Omental fat pad (tissue), 4 donors: ENCODE measurements at places on chromosomes 3 and 15.

DNA sequence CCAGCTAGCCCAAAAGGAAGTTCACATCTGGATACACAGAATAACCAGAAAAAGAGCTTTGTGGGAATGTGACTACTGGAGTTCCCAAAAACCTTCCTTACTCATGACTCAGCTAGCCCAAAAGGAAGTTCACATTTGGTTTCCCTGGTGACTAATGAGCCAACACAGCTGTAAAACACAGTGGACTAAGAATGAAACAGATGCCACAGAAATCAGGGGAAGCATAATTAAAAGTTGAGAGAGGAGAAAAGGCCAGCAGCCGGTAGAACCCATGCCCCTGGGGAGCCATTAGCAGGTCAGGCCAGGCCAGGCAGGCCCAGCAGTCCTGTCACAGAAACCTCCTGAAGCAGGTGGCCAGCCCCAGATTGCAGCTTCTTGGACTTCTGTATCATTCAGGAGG, 130.3 kb downstream of the GHSR start:
- DNase-seq = no peak

DNA sequence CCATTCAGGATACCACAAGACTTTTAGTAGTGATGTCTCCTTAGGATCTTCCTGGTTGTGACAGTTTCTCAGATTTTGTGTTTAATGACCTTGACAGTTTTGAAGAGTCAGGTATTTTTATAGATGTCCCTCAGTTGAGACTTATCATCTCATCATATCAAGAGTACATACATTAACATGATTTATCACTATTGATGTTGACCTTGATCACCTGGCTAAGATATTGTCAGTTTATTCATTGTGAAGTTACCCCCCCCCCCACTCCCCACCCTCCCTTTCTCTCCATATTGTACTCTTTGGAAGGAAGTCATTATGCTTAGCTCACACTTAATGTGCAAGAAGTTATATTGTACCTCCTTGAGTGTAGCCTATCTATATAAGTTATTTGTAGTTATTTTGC, 42.9 kb downstream of the MGA start:
- DNase-seq = no peak

DNA sequence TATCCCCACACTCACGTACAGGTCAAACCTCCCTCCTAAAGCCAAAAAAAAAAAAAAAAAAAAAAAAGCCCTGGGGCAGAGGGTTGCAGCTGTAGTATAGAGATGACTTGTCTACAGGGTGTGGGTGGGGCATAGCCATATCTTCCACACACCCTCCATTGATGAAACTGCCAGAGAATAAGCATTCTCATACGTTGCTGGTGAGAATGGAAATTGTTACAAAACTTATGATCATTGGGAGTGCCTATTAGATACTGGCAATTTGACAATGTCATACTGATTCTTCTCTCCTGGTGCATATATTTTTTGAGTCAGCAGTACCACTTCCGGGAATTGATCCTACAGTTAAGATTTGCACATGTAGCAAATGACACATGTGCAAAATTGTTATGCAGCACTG, 11.0 kb upstream of the CTNNB1 start:
- no peak for DNase-seq

- no peak for DNase-seq
Measured at GRCh38 chr3:187802203-187802927, 57.1 kb upstream of the BCL6 start.

DNA sequence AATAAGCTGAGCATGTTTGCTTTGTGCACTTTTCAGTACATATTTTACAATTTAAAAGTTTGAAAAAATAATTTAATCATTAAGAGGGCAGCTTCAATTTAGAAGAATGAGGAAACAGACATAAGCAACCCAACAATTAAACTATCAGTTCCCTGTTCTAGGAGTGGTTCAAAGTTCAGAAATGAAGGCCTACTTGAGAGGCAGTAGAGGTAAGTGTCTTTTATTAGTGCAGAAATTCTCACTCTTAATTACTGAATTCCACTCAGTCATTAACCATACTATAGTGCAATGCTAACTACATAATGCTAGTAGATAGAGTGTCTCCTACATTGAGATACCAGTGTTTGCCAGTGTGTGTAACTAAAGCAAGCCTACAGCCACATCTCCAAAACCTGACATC, 73.1 kb downstream of the TNIK start:
- DNase-seq = no peak

GRCh38 chr3:98626151-98626550, 32.7 kb upstream of the CPOX start:
- no peak for DNase-seq

DNA sequence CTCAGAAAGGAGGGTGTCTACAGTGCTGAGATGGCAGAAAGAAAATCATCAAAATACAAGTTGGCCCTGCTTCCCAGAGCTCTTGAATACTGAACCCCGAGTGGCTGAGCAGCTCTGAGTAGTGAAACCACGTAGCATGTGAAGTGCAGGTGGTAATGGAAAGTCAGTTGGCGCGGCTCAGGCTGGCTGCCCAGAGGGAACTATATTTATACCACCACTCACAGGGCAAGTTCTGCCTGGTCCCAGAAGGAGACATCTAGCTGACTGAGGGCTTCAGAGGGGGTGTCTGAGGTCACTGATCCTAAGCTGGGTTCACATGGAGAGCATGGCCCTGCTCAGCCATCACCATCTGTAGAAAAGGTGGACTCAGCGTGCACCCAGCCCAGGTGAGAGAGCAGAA, 129.6 kb upstream of the AGBL1 start:
- no peak for DNase-seq

DNA sequence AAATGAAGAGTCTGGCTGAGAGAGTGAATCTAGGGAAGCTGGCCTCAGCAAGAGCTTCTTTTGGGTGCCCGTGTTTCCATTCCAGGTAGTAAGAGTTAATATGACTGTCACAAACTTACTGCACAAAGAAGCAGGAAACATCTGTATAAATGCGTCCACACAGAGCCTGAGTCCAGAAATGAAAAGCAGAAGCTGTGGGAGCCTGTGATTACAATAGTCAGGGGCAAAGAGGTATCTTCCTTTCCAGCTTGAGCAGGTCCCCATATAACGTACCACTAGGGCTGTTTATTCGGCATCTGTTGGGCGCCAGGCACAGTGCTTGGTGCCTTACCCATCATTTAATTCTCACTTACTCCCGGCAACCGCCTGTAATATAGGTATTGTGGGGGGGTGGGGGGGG, 40.5 kb upstream of the B3GNT5 start:
- DNase-seq = no peak

DNA sequence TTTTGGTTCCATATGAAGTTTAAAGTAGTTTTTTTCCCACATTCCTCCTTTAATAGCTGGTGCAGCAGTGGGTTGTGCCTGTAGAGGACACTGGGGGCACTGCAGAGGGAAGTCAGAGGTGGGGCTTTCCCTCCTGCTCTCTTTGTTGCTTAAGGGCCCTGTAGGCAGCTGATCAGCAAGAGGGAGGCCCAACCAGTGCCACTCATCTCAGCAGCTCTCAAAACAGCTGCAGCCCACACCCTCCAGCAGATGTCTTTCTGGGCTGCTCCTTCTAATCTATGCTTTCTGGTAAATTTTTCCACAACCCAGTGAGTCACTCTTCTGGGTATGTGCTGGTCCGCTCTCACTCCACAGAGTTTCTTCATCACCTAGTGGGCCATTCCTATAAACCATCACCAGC, 263.8 kb downstream of the FEZF2 start:
- no peak for DNase-seq

GRCh38 chr3:27990837-27991236, 250.6 kb upstream of the CMC1 start:
- no peak for DNase-seq

DNA sequence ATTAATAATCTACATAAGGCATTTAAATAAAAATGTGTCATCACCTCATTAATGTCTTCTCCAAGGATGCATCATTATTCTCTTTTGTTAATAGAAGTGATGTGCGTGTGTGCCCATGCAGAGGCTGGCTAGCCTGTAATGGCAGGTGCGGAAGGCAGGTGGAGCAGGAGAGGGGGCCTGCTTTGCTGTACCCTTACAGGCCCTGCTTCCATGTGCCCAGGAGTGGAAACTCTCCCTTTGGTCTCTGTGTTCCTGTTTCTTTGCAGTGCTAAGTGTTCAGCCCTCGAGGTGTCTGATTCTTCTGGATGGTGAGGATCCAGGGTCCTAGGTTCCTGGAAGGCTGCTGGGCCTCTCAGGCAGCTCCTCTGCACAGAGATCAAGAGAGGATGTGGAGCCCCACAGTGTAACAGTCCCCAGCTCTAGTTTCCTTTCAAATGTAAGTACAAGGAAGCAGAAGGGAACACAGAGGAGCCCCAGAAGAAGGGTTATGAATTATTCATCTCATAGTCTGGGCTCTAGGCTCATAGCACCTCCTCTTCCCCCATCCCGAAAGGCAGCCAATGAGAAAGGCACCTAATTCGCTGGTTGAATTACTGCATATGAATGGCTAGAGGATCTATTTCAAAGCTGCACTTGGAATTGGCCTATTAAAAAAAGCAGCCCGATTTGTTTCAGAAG, 39.2 kb upstream of the AGBL1 start:
- no peak for DNase-seq

- no peak for DNase-seq
Measured at GRCh38 chr15:70519004-70519365, 244.4 kb downstream of the UACA start.

DNA sequence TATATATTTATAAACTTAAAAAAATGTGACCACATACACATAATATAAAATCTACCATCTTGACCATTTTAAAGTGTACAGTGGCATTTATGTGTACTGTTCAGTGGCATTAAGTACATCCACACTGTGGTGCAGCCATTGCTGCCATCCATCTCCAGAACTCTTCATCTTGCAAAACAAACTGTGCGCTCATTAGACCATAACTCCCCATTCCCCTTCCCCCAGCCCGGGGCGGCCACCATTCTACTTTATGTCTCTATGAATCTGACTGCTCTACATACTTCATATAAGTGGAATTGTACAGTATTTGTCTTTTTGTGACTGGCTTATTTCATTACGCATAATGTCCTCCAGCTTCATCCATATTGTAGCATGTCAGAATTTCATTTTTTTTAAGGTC, 47.8 kb downstream of the CTXND1 start:
- no peak for DNase-seq

DNA sequence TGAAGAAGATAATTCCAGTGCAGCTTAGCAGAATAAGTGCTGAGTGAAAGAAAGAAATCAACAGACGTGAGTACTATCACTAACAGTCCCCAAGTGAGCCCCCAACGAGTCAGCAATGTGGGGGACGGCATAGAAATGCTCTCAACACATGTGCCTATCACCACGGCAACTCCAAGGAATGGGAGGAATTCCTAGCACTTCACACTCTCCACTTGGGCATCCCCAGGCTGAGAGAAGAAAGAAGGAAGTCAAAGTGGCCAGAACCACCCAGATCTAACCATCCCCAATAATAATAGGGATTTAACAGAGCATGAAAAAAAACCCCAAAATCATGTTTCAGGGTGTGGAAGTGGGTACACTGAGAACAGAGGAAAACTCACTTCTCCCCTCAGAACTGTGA, 29.3 kb upstream of the CPNE4 start:
- no peak for DNase-seq

DNA sequence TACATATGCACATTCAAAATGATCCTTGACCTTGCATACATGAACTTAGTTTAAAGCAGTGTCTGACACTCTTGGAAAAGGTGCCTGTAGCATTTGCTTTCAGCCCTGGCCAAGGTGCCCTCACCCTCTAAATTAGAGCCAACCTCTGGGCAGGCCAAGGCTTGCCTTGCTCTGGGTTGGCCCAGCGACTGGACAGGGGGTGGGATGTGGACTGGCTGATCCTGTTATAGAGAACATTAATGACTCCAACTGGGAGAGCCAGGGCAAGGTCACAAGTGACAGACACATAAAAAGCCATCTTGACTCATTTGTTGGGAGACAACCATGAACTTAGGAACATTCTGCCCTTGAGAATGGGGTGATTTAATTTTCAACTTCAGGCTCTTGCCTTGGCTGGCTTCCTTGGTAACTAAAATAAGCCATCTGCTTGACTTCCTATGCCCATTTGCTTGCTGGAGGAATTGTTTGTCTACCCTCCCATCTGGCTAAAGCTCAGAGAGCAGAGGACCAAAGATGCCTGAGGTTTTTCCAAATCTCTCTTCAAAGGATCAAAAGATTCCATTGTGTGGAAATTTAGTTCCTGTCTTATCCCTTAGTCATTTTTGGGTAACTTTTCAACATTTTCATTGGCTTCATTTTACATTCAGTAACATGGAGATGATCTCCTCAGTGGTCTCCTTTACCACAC, 403.7 kb downstream of the SOX2 start:
- no peak for DNase-seq

DNA sequence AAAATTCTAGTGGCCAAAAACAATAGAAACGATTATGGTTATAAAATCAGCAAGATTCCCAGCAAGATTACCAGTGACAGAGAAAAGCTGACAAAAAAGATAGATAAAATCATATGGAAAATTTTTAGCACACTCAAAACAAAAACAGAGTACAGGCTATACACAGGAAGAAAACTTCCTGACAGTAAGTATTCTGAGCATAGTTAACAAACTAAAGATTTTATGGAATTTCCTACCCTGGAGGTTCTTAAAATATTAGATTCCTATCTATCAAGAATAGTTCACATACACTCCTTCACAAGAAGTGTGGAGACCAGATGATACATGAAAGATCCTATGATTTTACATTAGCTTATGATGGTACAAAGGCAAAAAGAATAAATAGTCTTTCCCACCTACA, 50.8 kb downstream of the ZNF148 start:
- no peak for DNase-seq
